ENCODE measurements at places on chromosomes 3 and 15.

DNA sequence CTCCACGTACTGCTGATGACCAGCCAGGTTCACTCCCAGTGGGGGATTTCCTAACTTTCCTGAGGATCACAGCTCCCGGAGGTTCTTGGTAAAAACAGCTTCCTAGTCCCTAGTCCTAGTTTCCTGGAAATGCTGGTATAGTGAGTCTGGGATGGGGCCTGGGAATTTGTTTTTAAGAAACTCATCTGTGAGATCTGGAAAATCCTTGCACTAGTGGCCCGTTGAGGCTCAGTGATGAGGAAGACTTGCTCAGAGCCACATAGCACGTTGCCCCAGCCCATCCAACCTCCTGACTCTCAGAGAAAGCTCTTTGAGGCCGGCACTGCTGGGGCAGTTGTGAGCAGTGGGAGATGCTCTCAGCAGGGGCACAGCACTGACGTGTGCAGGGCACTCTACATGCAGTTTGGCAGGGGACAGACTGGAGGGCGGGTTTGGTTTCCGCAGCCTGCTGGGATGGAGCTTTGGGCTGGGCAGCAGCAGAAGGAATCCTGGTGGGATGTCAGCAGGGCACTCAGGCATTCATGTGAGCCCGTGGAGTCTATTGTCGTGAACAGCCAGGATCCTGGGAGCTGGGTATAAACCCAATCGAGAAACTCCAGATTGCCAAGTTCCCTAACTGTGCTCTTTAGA is 31.6 kb downstream of the SAXO2 start:
- no peak for DNase-seq

GRCh38 chr15:64197425-64197824 is 34.6 kb upstream of the PPIB start:
- no peak for DNase-seq

DNA sequence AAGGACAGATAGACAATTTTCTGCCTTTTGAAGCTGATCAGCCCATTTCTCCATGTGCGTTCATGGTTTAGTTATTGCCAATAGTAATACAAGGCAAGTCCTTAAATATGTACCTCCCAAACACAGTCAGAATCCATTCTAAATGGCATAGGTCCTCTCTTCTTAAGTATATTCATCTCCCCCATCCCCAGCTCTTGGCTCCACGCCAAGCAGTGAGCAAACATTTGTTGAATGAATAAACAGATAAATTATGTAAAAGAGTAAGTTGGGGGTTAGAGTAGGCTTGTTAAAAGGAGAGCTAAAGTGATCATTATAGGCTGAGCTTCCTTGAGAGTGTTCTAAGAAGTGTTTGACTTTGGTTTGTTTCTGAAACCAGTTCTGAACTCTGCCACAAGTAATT is 241.3 kb downstream of the ITPR1 start:
- no peak for DNase-seq

DNA sequence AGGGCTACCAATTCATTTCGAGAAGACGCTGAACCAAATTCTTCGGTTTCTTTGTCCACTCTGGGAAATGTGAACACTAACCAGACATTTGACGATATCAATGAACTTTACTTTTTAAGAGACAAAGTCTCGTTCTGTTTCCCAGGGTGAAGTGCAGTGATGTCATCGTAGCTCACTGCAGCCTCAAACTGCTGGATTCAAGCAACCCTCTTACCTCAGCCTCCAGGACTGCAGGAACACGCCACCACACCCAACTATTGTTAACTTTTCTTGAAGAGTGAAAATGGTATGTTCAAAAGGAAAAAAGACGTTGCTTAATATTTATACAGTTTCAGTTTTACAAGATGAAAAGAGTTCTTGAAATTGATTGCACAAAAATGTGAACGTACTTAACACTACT is 30.6 kb downstream of the MB21D2 start:
- DNase-seq, result no peak

Measured in C1 segment of cervical spinal cord (tissue), 14 donors.